Regular cardiac myocyte (primary cell): ENCODE measurements at places on chromosomes 11 and 22. TPM values are rescaled to one million over a fixed set of nuclear protein-coding genes. Genes with fewer than 3 reads are reported as not detected.

Gene RFPL2
- not detected in 2 replicates for total RNA-seq

Gene FAT3
- 5.0 and 7.3 TPM in 2 replicates for total RNA-seq

Gene RAG2
- not detected in 2 replicates for total RNA-seq

Gene MAPK1
- 48.5 and 63.3 TPM in 2 replicates for total RNA-seq

Gene RIC3
- not detected in 2 replicates for total RNA-seq

Gene AQP11
- 1.2 and 2.3 TPM in 2 replicates for total RNA-seq

Gene PRG2
- under 0.01 and 2.3 TPM in 2 replicates for total RNA-seq

Gene OR51L1
- total RNA-seq, result not detected in 2 replicates
